ENCODE measurements at places on chromosomes 6 and 20.

- no peak for DNase-seq
These were observed 16.6 kb upstream of the KIAA0408 start for GRCh38 chr6:127475823-127476176.

- no peak for DNase-seq
These were observed 150.2 kb upstream of the OGFRL1 start for GRCh38 chr6:71138376-71138775.

DNA sequence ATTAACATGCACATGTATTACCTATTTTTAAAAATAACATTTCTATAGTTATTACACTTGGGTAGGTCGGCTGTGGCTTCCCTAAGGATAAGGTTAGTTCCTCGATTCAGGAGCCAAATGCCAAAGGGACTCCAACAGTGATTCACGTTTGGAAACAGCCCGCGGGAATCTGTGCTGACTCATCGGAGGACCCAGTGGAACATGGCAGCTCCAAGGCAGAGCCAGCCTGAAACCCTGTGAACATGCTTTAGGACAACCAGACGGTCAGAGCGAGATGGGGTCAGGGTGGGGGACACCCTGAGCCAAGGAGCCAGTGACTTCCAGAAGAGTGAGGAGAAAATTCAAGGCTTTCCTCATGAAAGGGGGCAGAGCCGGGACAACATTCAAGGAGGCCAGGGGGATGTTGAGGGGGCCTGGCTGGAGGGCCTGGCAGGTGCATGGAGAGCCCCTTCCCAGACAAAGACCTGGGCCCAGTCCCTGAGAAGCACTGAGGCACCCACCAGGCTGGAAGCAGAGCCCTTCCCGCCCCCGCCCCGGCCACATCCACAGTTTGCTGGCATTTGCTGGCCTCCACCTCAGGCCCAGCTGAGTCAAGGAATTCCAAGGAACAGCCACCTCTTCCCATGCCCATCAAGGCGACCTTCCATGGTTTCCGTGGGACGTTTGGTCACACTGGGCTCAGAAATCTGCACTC, 133.2 kb downstream of the SNX5 start:
- DNase-seq, result no peak

DNA sequence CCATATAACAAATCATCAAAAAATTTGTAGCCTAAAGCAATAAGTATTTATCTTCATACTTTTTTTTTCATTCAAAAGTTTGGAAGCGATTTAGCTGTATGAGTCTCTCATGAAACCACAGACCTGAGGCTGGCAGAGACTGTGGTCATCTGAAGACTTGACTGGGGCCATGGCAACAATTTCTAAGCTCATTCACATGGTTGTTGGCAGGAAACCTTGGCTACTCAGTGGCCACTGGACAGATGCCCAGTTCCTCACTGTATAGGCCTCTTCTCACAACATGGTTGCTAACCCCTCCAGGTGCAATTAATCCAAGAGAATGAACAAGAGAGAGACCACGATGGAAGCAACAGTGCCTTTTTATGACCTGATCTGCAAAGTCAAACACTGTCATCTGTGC, 235.9 kb downstream of the BTBD3 start:
- DNase-seq, result no peak

GRCh38 chr20:38658879-38659596, 57.4 kb downstream of the ARHGAP40 start:
- peak; percentile 80 for DNase-seq

- DNase-seq, result peak; percentile 51
These were observed at the start of gene SMIM28 for GRCh38 chr6:138377844-138378243. TSS of gene SMIM28 (plus strand) at chr6:138377905. CDS start at chr6:138378073, 168 bp downstream.

GRCh38 chr20:46640044-46640443, 11.2 kb downstream of the SLC13A3 start:
- DNase-seq, result no peak

GRCh38 chr6:168865-169455, 123.3 kb upstream of the DUSP22 start:
- no peak for DNase-seq

- no peak for DNase-seq
These were observed 331.7 kb downstream of the FRK start for GRCh38 chr6:115729036-115729435.

Measured in COR-L47 (cell line).